Kidney (tissue), 22 donors: ENCODE measurements at places on chromosomes 7 and 10. TPM values are rescaled to one million over a fixed set of nuclear protein-coding genes. Genes with fewer than 3 reads are reported as not detected.

Gene ZP3
- 17.5 TPM for total RNA-seq

GRCh38 chr7:34263168-34263567 lies 357.8 kb downstream of the BMPER start:
- no peak for DNase-seq

DNA sequence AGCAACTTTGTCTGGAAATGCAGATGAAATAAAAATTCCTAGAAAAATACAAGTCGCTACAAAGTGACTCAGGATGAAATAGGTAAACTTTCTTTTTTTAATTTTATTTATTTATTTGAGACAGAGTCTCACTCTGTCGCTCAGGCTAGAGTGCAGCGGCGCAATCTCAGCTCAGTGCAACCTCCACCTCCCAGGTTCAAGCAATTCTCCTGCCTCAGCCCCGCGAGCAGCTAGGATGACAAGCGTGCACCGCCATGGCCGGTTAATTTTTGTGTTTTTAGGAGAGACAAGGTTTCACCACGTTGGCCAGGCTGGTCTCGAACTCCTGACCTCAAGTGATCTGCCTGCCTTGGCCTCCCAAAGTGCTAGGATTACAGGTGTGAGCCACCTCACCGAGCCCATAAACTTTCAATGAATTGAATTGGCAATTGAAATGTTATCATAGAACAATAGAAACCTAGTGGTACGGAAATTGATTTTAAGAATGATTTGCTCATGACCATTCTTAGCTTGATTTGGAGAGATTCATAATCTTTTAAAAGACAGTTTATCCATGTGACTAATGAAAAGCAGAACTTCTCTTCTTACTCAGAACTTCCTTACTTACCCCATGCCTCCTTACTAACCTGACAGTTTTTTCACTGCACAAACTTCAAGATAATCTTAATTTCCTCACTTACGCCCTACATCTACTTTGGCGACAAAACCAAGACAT lies 161.7 kb downstream of the FAM107B start:
- peak; percentile 52 for DNase-seq

Gene PIK3AP1
- total RNA-seq, result 28.4 TPM

Gene SFRP5
- total RNA-seq, result 0.31 TPM

DNA sequence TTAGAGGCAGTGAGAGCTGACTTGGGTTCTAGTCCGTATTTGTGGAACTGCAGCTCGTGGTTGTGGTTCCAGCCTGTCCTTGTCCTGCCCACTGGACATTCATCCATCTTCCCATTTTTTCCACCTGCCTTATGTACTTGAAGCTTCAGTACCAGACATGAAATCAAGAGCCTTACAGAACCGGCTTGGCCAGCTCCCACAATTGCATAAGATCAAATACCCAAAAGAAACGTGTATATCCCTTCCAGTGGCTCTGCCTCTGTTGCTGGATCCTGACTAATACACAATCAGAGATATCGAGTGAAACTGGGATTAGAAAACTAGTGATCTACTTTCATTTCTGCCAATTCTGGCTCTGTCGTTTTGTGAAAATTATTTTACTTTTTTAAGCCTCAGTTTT lies 23.8 kb upstream of the LIPA start:
- DNase-seq, result no peak

Gene ARL5B
- 9.7 TPM for total RNA-seq

DNA sequence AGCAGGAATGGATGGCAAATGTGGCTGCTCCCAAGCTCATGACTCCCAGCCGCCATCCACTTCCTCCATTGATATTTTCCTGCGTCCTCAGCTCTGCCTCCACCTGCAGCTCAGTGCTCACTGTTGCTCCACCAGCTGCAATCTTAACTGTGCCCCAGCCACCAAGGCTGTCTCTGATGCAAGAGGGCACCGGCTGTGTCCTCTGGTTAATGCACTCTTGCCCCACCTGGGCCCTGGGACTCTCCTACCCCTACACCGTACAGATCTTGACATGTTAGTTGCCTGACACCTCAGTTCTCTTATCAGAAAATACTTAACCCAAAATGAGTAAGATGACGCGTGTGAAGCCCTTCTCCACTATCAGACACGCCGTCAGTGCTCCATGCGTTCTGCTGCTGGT lies 45.5 kb upstream of the GPR26 start:
- no peak for DNase-seq

Gene UPP1
- 76.1 TPM for total RNA-seq

GRCh38 chr7:108810756-108811385 lies 241.2 kb downstream of the DNAJB9 start:
- DNase-seq, result no peak

Gene IQUB
- total RNA-seq, result 6.9 TPM

Gene SCD
- total RNA-seq, result 8.7 TPM

GRCh38 chr10:29022513-29022912 lies 266.4 kb upstream of the LYZL1 start:
- DNase-seq, result no peak

GRCh38 chr7:97819161-97819560 lies 53.0 kb downstream of the ASNS start:
- DNase-seq, result no peak

GRCh38 chr7:157407512-157408257 lies 70.9 kb downstream of the DNAJB6 start:
- no peak for DNase-seq
